ENCODE measurements at places on chromosomes 5 and 9.

- DNase-seq = no peak
These were observed 151.7 kb upstream of the NMUR2 start for GRCh38 chr5:152556784-152557183.

DNA sequence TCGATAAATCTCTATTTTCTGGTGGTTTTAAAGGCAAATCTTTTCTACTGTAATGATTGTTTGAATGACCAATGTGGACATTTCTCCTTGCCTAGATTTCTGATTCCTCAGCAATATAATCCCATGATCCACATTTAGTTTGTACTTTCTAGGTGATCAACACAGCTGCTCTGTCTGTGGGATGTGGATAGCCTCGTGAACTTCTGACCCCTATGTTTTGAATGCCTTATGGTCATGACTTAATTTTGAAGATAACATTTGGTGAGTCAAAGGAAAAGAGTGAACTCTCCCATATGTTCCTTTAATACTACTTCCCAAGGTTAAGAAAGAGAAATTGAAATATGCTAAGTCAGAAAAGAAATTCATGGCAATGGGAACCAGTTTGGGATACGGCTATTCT lies 147.5 kb downstream of the CAVIN4 start:
- no peak for DNase-seq

GRCh38 chr5:3878267-3878666 lies 282.6 kb downstream of the IRX1 start:
- DNase-seq = no peak

- no peak for DNase-seq
These were observed 44.1 kb downstream of the GAS1 start for GRCh38 chr9:86902991-86903733.

- no peak for DNase-seq
These were observed 161.2 kb downstream of the ARRDC3 start for GRCh38 chr5:91221917-91222316.

DNA sequence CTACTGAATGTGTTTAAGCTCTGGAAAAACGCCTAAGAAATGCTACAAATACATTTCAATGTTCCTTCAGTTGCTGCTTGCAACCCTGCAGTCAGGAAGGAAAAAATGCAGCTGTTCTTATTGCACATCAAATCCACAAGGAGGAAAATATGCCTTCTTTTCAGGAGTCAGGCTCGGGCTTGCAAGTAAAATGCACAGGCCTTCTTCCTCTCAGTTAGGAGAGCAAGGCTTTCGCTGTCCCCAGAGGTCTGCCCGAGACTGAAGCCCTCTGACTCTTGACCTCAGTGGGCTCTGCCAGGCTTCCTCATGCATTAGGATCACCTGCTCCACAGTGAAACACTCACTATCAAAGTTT lies 899 bp upstream of the SHC3 start:
- DNase-seq = no peak

GRCh38 chr9:82423700-82424099 lies 435.1 kb downstream of the SPATA31D1 start:
- no peak for DNase-seq

GRCh38 chr5:139314276-139314675 lies 20.7 kb downstream of the MATR3 start:
- DNase-seq = no peak

- no peak for DNase-seq
These were observed 424.8 kb downstream of the TLE1 start for GRCh38 chr9:81264516-81264915.

GRCh38 chr5:136015966-136016650 lies 12.7 kb upstream of the TGFBI start:
- no peak for DNase-seq

GRCh38 chr5:179223961-179224360 lies 121.3 kb downstream of the ADAMTS2 start:
- no peak for DNase-seq

GRCh38 chr9:15295761-15296405 lies 11.1 kb downstream of the TTC39B start:
- no peak for DNase-seq

- DNase-seq = no peak
These were observed 201.2 kb downstream of the ACTL7B start for GRCh38 chr9:108654566-108654965.

GRCh38 chr9:117138231-117138630 lies 276.6 kb downstream of the ASTN2 start:
- DNase-seq = no peak

DNA sequence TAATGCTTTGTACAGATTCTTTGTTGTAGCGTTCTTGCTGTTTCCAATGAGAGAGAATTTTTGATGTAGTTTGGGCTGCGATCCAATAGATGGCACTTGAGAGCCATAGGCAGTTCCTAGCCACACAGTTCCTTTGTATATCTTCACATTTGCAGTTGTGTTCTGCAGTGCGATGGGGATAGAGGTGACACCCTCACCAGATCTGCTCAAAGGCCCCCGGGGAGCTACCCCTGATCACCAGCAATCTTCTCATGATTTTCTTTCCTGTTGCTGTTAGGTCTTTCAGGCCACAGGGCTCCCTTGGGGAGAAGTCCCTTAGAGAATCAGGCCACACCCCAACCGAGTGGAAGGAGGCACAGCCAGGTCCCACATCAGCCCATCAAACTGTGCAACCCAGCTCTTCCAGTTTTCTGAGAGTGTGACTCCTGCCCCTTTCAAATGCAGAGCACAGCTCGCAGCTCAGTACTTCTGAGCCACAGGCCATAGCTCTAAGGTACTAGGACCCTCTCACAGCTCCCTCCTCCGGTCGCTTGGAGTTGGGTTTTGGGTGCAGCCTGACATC lies 353.7 kb downstream of the SLCO4C1 start:
- DNase-seq = no peak

DNA sequence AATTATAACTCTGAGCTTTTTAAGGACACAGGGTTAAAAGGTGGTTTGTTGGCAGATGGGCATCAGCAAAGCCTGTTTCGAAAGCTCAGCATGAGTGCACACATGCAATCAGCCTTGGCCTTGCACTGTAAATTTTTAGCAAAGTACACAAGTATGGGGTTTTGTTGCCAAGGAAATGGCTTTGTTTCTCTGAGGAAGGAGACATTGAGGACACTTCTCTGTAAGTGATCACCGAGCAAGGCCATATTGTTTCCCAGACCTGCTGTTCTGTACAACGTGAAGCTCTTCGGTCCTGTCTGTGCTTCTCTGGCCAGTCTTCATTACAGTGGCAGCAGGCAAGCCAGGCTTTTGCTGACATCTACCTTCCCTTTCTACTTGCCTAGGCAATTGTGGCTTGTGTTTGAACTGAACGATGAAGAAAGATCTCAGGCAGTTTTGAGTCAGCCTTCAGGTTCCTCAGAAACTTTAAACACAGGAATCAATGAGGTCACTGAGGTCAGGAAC lies 27.9 kb upstream of the GLRX start:
- DNase-seq = no peak

GRCh38 chr5:108818613-108819272 lies 71.0 kb downstream of the FER start:
- DNase-seq = no peak

- no peak for DNase-seq
These were observed 4.2 kb downstream of the SKP2 start for GRCh38 chr5:36156121-36156601.

- no peak for DNase-seq
These were observed 71.0 kb downstream of the MED10 start for GRCh38 chr5:6307304-6307703.

GRCh38 chr5:76269932-76270610 lies 133.0 kb upstream of the IQGAP2 start:
- DNase-seq = no peak

All from effector CD4-positive, alpha-beta T cell (primary cell).